ENCODE measurements at places on chromosomes 1 and 21. TPM values are rescaled to one million over a fixed set of nuclear protein-coding genes. Genes with fewer than 3 reads are reported as not detected.

HRNR gene
- total RNA-seq, result not detected

IL19 gene
- total RNA-seq, result not detected

NCAM2 gene
- total RNA-seq, result not detected

REN gene
- not detected for total RNA-seq

GRCh38 chr1:91997607-91998195, 32.1 kb upstream of the EPHX4 start:
- peak; percentile 59 for DNase-seq

DNA sequence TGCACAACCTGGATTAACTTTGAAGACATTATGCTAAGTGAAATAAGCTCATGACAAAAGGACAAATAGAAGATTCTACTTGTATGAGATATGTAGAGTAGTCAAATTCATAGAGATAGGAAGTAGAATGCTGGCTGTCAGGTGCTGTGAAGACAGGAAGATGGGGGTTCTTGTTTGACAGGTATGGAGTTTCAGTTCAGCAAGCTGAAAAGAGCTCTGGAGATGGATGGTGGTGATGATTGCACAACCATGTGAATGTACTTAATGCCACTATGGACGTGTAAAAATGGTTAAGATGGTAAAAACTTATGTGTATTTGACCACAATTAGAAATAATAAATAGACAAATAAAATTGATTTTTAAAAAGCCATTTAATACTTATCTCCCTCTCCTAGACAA, 169.8 kb upstream of the DUSP10 start:
- DNase-seq, result no peak

DNA sequence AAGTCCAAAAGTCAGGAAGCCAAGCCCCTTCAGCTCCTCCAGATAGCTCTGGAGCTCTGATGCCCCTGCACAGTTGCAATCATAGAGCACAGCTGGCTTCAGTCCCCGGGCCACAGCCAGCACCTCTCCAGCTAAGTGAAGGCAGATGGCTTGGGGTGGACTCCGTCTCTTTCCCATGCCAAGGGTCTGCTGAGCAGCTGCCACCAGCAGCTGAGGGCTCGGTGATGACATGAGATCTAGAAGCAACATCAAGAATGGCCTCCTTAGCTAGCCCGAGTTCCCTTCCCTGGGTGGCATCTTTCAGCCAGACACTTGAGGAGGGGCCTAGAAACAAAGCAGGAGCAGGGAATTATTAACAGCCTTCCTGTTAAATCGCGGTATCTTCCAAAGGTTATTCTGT, 973 bp downstream of the C1orf74 start:
- no peak for DNase-seq

- DNase-seq, result no peak
These were observed 104.3 kb downstream of the LACTBL1 start for GRCh38 chr1:22868331-22868730.

DNA sequence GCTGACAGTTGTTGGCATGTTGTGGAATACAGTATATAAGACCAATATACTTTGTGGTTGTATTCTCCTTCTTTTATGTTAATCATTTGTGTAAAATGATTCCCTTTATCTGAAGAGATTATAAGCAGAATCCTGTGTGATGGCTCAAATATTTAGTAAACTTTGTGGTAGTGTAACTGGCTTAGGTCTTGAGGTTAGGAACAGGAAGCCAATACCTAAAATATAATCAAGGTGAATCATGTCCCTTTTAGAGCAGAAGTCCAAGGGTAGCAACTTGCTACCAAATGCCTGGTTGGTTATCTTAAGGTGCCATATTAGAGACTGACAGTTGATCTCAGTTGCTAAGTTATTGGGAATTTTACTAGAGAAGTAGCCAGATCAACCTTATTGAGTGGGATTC, 398.5 kb upstream of the ADAMTS5 start:
- DNase-seq, result no peak

GRCh38 chr1:152997901-152998300, 3.6 kb upstream of the SPRR3 start:
- no peak for DNase-seq
